Astrocyte (in vitro differentiated cells and primary cell): ENCODE measurements at places on chromosomes 7 and 10. TPM values are rescaled to one million over a fixed set of nuclear protein-coding genes. Genes with fewer than 3 reads are reported as not detected.

ABCA13 gene
- total RNA-seq, result 0.34 and 0.38 TPM in 2 replicates

GNAT3 gene
- not detected in 2 replicates for total RNA-seq

KIF20B gene
- 6.8 and 7.1 TPM in 2 replicates for total RNA-seq

MMD2 gene
- not detected in 2 replicates for total RNA-seq

CPA2 gene
- total RNA-seq, result not detected in 2 replicates

ADAMTS14 gene
- 19.4 and 30.2 TPM in 2 replicates for total RNA-seq

ZNF503 gene
- 11.1 and 11.9 TPM in 2 replicates for total RNA-seq

LRMDA gene
- 2.2 and 2.7 TPM in 2 replicates for total RNA-seq

- DNase-seq, result no peak
These were observed 26.0 kb downstream of the KLHDC10 start for GRCh38 chr7:130096243-130096827.

DNA sequence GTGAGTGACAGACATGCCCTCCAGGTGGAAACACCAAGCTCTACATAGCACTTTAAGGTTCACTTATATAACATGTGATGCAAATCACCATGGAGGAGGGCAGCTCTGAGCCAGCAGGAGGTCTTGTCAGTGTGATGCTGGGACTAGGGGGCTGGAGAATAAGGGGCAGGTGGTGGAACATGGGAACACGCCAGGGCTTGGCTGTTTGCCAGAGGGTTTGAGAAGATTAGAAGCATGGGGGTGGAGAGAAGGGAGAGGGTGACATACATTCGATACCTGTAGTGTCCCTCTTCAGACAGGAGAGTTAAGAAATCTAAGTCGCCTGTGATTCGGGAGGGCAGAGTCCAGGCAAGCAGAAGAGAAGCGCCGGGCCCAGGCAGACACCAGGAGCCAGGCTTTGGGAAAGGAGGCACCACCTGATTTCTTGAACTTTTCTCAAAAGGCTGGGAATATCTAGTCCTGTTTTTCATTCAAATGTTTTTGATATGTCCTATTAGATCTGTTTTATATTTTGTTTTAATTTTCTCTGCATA, 16.9 kb upstream of the LAMB4 start:
- no peak for DNase-seq

GRCh38 chr7:108093341-108093740, 36.8 kb downstream of the LAMB4 start:
- no peak for DNase-seq

DNA sequence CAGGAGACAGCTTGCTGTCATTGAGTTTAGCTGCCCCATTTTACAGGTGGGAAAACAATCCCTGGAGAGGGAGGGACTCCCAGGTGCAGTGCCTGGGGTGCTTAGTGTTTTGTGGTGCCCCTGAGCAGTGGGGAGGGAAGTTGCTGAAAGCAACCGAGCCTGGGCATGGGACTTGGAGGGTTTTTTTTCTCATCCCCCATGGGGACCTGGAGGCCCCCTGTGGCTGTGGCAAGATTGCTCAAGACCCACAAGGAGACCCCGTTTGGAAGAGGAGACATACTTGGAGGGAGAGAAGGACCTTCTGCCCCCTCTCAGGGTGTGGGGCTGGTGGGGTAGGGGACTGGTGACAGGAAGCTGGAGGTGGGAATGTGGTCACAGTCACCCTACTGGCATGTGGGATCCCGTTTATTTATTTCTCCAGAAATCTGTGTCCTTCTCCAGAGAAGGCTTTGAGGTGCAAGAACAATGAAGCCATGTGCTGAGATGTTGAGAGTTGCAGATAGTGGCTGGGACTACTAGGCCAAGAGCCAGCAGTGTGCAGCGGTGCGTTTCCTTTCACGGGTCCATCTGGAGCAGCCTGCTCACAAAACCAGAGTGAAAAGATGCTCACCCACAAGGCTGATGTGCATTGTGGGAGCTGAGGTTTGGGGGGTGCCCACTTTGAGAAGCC, 21.5 kb downstream of the ZMIZ1 start:
- peak; percentile 57 for DNase-seq

DNA sequence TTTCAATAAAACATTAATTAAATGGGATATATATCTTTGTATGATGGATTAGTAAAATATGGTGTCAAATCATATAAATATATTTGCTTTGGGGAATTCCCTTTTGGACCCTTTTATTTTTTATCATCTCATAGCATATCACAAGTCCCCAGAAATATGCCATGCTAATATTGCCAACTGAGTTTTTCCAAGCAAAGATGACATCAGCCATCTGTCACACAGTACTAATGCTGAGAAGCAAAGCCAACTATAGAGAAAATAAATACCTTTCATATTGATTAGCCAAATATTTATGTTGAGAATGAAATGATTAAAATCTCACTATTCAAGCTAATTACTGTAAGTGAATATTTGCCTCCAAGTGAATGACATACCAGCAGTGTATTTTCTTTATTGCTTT, 575.3 kb downstream of the ETV1 start:
- no peak for DNase-seq

DNA sequence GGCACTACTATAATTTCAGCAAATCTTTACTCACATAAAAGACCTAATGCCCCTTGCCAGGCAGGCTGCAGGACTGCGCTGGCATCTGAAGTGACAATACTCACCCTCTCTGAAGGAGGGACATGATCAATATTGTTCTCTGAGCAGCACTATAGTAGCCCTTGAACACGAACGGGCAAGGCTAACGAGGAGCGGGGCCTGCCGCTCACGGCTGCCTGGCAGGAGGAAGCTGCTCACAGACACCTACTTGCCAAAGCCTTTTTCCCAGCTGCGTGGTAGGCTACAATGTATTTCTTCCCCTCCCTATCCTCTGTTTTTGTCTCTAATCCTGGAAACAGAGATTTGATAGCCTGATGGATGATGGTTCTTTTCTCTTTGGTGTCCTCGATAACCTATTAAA, 19.9 kb downstream of the PUS7 start:
- DNase-seq, result no peak

DNA sequence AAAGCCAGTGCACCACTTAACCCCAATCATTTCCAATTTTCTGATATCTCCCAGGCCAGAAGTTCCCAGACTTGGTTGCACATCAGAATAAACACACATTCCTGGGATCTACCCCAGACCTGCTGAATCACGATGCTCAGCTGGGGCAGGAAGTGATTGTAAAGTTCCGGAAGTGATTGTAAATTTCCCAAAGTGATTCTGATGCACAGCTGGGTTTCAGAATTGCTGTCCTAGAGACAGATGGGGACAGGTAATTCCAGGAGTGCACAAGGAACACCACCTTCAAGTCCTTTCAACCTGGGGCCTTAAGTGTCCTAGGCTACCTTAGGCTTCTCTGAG, 104.2 kb upstream of the EEPD1 start:
- DNase-seq, result peak; percentile 40

DNA sequence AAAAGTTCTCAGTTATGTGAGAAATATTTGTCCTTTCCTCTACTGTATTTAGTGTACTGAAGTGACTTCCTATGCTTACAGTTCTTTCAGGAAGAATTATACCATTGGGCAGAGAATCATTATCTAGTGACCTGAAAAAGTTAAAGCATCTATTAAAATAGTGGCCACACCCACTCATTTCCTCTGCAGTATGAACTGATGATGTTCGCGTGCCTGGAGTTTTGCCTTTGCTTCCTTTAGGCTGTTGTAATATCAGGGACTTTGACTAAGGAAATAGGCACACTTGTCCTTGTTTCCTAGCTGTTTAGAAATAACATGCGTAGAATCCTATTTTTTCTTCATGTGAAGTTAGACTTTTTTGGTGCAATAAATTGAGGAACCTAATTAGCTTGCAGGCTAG, 100.7 kb downstream of the ZMYND11 start:
- no peak for DNase-seq

- DNase-seq, result no peak
These were observed 99.9 kb downstream of the CACNA2D1 start for GRCh38 chr7:82343716-82344115.

DNA sequence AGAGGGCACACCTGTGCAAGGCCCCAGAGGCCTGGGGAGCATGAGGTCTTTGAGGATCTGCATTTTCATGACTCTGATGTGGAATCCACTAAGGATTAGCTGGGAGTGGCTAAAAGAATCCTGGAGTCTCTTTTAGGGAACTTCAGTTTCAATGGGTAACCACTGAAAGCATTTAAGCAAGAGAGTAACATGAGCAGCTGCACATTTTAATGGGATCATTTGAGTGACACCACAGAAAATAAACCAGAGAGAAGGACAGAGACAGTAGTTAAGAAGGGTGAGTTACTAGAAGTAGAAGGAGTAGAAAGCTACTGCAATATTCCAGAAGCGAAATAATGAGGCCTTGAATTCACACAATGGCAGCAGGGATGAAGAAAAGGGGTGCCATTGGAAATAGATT, 5.2 kb downstream of the GOT1 start:
- DNase-seq, result no peak

- peak; percentile 42 for DNase-seq
These were observed 23.5 kb downstream of the CH25H start for GRCh38 chr10:89183571-89183970.

DNA sequence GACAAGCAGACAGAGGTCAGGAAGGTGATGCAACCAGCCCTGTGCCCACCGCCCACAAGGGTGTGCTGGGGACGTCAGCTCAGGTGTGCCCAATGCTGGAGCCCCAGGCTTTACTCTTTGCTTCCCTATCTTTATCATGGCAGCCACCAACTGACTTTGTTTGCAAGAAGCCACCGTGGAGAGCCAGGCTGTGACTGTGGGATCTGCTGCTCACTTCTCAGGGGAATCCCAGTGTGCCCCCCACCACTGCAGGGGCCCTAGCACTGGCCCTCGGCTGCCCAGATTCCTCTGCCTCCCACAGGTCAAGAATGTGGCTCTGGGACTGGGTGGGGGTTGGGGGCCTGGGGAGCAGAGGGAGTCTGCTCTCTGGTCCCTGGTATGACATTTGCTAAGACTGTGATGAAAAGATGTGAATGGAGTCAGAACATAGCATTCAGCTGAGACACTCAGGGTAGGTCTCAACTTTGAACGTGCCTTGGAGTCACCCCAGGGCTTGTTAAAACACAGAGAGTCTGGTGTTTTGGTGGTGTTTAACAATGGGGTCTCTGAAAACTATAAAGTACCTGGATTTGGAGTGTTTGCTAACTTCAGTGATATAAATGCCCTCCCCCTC, 47.3 kb downstream of the ARHGAP22 start:
- no peak for DNase-seq

- peak; percentile 73 for DNase-seq
These were observed 957.8 kb downstream of the NXPH1 start for GRCh38 chr7:9391221-9391620.

GRCh38 chr10:113911113-113911512, 56.7 kb downstream of the NHLRC2 start:
- DNase-seq, result no peak

- no peak for DNase-seq
These were observed 53.5 kb downstream of the INSYN2A start for GRCh38 chr10:127142856-127143255.

DNA sequence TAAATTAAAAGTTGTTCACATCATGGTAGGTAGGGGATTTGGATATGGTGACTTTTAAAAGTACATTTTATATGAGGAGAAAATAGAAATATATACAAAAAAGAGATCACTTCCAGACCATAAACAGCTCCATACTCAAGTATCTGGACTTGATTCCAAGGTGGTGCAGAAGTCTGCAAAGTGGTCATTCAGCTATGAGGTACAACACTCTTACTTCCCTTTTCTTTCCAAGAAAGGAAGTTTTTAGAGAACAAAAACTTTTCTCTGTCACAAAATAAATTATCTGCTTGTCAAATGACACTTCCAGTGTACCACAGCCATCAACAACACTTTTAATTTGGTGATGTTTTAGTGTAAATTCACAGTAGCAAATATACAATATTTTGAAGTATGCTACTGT, 1013.5 kb downstream of the GATA3 start:
- DNase-seq, result no peak

- no peak for DNase-seq
These were observed 83.7 kb downstream of the CARD11 start for GRCh38 chr7:2959828-2960599.

DNA sequence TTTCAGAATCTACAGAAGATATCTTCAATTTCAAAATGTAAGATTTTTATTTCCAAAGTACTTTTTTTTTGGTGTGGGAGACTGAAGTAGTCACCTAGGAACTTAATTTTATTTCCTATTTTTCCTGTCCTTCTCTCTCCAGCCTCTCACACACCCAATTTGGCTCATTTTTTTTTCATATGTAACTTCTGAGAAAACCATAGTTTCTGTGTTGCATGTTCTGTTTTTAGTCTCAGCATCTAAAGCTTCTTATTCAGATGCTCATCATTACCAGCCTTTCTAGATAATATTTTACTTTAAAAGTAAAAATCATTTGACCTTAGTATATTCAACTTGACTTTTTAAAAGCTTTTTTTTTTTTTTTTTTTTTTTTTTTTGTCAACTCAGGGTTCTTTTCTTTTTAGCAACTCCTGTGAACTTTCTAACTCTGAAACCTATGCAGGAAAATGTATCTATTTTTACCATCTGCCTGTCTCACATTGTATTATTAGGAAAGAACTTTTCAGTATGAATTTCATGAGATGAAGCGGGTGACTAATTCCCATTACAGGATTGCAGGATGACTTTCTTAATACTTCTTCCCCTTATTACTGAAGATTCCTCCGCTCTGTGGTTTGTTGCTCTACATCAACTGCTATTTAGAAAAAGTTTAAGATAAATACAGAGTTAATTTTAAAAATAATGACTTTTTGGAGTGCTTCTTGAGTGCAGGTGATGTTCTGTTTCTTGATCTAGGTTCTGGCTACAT, 73.6 kb upstream of the LSM8 start:
- DNase-seq, result no peak

GRCh38 chr7:2471396-2471795, 4.8 kb downstream of the GRIFIN start:
- no peak for DNase-seq

- DNase-seq, result no peak
These were observed 262.2 kb upstream of the NFE2L3 start for GRCh38 chr7:25889765-25890164.

GRCh38 chr7:378041-378420, 88.1 kb downstream of the FOXL3 start:
- no peak for DNase-seq

DNA sequence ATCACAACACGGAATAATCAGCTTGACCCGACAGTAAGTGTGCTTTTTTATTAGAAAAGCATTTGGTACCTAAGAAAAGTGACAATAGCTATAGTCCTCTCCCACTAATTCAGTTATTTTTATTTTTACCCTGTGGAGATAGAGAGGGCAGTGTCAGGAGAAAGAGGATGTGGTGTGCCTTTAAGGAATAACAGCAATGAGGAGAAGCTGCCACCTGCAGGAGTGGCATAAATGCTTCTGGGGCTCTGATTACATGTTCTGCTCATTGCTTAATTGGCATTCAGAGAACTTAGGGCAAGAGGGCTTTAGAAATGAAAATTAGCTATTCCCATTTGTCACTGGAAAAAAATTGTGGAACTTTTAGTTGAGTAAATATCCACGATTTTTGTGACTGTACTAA, 60.1 kb downstream of the DENND11 start:
- DNase-seq, result no peak
